A673 (cell line): ENCODE measurements at places on chromosomes 2 and 18. TPM values are rescaled to one million over a fixed set of nuclear protein-coding genes. Genes with fewer than 3 reads are reported as not detected.

GRCh38 chr2:145617906-145618305, 1098.0 kb upstream of the ZEB2 start:
- no peak overlapping the region for H3K4me3 ChIP-seq
- H3K36me3 ChIP-seq, result no peaks in the 10 kb centered on the region

- no peak overlapping the region for H3K27ac ChIP-seq
- H3K4me3 ChIP-seq, result no peak overlapping the region
- H3K27me3 ChIP-seq, result no peaks in the 10 kb centered on the region
- peak; percentile 81 for DNase-seq
- no peaks in the 10 kb centered on the region for H3K4me1 ChIP-seq
- H3K36me3 ChIP-seq, result no peaks in the 10 kb centered on the region
These were observed 155.2 kb downstream of the SH3BP4 start for GRCh38 chr2:235106874-235107639.

DNA sequence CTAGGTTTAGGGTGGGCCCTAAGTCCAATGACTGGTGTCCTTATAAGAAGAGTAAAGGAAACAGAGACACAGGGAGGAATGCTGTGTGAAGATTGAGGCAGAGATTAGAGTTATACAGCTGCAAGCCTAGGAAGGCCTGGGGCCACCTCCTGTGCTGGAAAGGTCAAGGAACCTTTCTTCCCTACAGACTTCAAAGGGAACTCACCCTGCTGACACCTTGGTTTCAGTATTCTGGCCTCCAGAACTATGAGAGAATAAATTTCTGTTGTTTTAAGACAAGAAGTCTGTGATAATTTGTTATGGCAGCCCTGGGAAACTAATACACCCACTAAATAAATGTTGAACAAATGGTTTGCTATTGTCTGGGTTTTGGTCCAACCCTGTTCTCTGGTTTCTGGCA, 102.3 kb upstream of the NEUROD1 start:
- H3K36me3 ChIP-seq, result no peaks in the 10 kb centered on the region
- no peaks in the 10 kb centered on the region for H3K27me3 ChIP-seq
- no peak overlapping the region for H3K4me3 ChIP-seq
- peaks cover 74% of the 10 kb centered on the region for H3K4me1 ChIP-seq

GRCh38 chr2:174085781-174086180, 120.6 kb upstream of the SP3 start:
- DNase-seq, result no peak
- H3K4me1 ChIP-seq, result no peaks in the 10 kb centered on the region
- H3K27me3 ChIP-seq, result no peaks in the 10 kb centered on the region
- no peak overlapping the region for H3K27ac ChIP-seq
- no peak overlapping the region for H3K4me3 ChIP-seq

GRCh38 chr2:191845876-191846514, 893 bp downstream of the CAVIN2 start:
- no peak overlapping the region for H3K4me3 ChIP-seq
- H3K27me3 ChIP-seq, result no peaks in the 10 kb centered on the region
- H3K36me3 ChIP-seq, result no peaks in the 10 kb centered on the region
- H3K4me1 ChIP-seq, result peaks cover 15% of the 10 kb centered on the region
- DNase-seq, result no peak

DNA sequence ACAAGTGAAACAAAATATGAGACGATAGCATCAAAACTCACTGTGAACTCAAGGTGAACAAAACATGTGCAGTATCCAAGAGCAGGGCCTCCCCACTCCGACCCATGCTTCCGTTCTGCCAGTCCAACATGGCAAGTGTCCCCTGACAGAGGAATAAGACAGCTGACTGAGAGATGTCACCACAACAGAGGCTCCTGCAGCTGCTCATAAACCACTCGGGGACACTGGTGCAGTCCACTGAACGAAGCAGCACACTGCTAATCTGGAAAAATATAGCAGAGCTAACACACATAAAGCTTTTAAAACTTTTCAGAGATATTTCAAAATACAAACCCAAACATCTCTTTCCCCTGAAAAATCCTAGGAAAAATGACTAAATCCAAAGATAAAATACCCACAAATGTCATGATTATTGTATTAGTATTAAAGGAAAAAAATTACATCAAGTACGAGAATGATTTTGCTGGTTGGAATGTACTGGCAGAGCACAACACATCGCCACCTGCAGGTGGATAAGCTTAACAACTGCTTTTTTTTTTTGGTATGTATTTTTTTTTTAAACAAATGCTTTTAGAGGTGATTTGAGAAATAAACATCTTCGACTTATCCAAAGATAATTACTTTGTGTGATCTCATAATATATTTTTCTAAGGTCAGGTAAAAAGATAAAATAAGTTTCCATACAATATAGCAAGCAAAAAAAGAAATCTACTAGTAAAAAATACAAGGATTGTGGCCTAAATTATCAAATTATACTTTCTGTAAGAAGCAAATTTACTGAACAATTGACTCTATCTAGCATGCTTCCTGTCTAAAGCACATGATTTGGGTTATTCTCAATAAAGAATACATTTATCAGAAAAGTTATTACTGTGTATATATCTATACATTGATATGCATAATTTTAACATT, 18.6 kb downstream of the THADA start:
- H3K4me3 ChIP-seq, result no peak overlapping the region
- peak; percentile 61 for DNase-seq
- H3K4me1 ChIP-seq, result no peaks in the 10 kb centered on the region
- no peak overlapping the region for H3K27ac ChIP-seq
- H3K36me3 ChIP-seq, result peaks cover 58% of the 10 kb centered on the region

DNA sequence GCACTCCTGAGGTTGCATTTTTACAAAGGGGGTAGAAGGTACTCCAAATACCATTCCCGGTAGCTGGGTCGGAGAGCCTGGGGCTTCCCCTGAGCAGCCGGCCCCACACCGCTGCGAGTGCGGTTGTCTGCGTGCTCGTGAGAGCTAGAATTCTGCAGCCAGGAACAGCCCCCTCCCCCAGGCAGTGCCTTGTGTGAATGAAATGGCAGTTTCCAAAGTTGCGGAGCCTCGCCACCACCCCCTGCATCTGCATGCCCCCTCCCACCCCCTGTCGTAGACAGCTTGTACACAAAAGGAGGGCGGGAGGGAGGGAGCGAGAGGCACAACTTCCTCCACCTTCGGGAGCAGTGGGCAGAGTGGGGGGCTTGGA, 1.1 kb downstream of the MYCN start:
- DNase-seq, result peak; percentile 59
- H3K36me3 ChIP-seq, result peaks cover 10% of the 10 kb centered on the region
- H3K27ac ChIP-seq, result no peak overlapping the region
- H3K4me3 ChIP-seq, result peak overlapping the region; percentile 60
- H3K27me3 ChIP-seq, result no peaks in the 10 kb centered on the region

DNA sequence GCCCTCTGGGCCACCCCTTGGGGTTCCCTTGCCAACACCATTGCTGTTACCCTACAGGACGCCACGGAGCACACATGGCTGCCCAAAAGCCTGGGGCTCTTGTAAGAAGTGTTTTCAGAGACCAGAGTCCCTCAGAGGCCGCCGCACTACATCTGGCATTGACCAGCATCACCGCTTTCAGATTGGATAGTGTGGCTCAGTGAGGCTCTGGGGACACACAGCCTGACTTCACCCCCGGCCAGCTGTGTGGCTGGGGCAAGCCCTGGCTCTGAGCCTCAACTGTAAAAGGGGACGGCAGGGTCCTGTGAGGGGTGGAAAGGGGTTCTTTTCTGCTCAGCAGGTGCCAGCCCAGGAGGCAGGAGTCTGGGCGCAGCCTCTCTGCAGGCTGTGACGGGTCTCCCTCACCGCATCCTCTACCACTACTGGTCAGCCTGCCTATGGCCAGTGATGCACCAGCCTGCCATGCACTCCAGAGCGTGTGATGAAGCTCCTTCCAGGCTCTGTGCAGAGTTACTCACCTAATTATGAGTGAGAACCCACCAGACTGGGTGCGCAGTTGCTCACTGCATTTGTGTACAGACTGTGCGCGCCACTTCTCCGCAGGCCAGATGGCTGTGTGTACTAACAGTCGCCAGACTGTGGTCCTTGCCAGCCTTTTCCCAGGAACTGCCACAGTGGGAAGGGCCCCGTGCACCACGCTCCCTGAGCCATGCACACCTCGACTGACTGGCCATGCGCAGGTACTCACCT, 10.7 kb upstream of the OTOF start:
- DNase-seq, result no peak
- H3K4me1 ChIP-seq, result no peaks in the 10 kb centered on the region
- H3K27me3 ChIP-seq, result no peaks in the 10 kb centered on the region
- H3K4me3 ChIP-seq, result no peak overlapping the region
- no peak overlapping the region for H3K27ac ChIP-seq

DNA sequence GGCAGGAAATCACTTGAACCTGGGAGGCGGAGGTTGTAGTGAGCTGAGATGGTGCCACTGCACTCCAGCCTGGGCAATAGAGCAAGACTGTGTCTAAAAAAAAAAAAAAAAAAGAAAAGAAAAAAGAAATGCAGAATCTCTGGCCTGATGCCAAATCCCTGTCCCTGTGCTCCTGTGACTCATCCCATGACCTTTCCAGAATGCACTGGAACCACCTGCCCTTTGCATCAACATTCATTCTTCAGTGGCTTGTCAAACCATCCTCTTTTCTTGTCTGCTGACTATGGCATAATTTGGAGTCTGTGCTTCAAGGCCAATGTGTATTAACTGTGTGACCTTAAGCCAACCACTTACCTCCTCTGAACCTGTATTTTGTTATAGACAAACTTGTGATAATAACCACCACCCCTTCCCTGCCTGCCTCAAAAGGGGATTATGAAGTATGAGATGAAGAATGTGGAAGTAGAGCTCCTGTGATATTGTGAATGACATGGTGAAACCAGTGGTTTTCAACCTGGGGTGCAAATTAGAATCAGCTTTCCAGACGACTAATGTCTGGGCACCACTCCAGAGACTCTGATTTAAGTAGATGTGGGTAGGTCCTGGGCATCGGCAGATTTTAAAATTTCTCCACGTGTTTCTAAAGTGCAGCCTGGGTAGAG, 189.3 kb downstream of the CLIP4 start:
- H3K27ac ChIP-seq, result no peak overlapping the region
- H3K36me3 ChIP-seq, result no peaks in the 10 kb centered on the region
- no peaks in the 10 kb centered on the region for H3K27me3 ChIP-seq
- H3K4me3 ChIP-seq, result no peak overlapping the region

DNA sequence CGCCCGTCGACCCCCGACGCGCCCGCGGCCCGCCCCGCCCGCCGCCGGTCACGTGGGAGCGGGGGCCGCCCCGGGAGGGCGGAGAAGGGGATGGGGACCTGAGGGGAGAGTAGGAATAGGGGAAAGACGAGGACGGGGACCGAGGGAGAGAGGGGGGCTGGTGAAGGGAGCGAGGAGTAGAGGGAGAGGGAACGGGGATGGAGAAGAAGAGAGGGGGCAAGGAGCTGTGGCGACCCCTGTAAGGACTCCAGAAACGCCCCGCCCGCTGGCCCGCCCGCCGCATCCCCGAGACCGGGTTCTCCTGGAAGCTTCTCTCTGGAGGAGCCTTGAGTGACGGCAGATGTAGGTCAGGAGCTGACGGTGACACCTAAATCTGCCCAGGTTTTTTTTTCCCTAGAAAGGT, 615 bp downstream of the ADNP2 start:
- H3K27me3 ChIP-seq, result no peaks in the 10 kb centered on the region
- H3K36me3 ChIP-seq, result no peaks in the 10 kb centered on the region
- DNase-seq, result peak; percentile 60
- peak overlapping the region; percentile 83 for H3K4me3 ChIP-seq
- peak overlapping the region; percentile 97 for H3K27ac ChIP-seq

GRCh38 chr2:216845426-216845825, 14.4 kb downstream of the TNP1 start:
- H3K4me1 ChIP-seq, result no peaks in the 10 kb centered on the region
- H3K36me3 ChIP-seq, result no peaks in the 10 kb centered on the region
- no peak overlapping the region for H3K4me3 ChIP-seq
- no peak for DNase-seq

GRCh38 chr2:226956659-226957058, 120.8 kb downstream of the RHBDD1 start:
- no peak overlapping the region for H3K4me3 ChIP-seq
- H3K4me1 ChIP-seq, result no peaks in the 10 kb centered on the region
- no peaks in the 10 kb centered on the region for H3K36me3 ChIP-seq
- no peaks in the 10 kb centered on the region for H3K27me3 ChIP-seq
- H3K27ac ChIP-seq, result no peak overlapping the region

DNA sequence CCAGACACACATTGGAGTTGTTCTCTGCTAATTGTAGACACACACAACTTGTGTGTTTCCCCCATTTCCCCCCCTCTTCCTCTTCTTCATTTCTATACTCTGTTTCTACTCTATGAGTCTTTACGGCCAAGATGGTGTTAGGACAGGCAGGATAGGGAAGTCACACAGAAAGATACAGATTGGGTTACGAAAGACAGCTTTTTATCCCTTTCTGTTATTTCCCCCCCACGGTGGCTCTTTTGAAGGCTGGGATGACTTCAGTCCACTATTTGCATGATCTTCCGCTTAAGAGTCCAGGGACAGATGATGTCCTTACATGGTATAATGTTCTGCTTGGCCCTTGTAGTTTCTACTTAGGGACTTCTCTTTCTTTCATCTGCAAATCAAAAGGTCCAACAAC, 1.6 kb upstream of the EMILIN2 start:
- H3K4me1 ChIP-seq, result no peaks in the 10 kb centered on the region
- H3K27me3 ChIP-seq, result peaks cover 12% of the 10 kb centered on the region
- no peak for DNase-seq
- no peaks in the 10 kb centered on the region for H3K36me3 ChIP-seq

DNA sequence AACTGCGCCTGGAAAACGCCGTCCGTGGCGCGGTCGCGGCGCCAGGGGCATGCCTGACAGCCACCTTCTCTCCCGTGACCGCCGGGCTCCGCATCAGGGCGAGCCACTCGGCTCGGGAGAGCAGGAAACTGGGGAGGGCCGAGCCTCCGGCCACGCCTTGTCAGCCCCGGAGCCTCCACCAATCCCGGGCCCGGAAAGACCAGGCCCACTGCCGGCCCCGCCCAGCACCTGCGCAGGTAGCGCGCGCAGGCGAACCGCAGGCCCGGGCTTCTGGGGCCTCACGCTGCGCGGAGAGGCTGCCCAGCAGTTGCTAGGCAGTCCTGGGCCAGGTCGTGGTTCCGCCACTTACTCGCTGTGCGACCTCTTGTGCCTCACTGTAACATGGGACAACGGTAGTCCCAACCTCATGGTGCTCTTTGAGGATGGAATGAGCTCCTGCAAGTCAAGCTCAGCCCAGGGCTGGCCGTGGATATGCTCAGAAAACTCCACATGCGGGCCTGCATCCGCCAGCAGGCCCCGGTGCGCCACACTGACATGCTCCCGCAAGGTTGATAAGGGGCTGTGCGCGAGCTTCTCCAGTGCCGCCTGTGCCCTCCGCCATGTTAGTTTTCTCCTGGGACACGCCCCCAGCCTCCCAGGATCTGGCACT, 97.1 kb downstream of the INHBB start:
- H3K27me3 ChIP-seq, result peaks cover 19% of the 10 kb centered on the region
- H3K4me1 ChIP-seq, result no peaks in the 10 kb centered on the region
- H3K36me3 ChIP-seq, result no peaks in the 10 kb centered on the region
- no peak overlapping the region for H3K27ac ChIP-seq

- no peaks in the 10 kb centered on the region for H3K36me3 ChIP-seq
- H3K27ac ChIP-seq, result no peak overlapping the region
- no peaks in the 10 kb centered on the region for H3K27me3 ChIP-seq
- no peak for DNase-seq
These were observed 310.3 kb upstream of the RBMS1 start for GRCh38 chr2:160803881-160804280.

GRCh38 chr2:74044999-74045398, 60.3 kb downstream of the TET3 start:
- DNase-seq, result no peak
- no peak overlapping the region for H3K4me3 ChIP-seq
- H3K27me3 ChIP-seq, result no peaks in the 10 kb centered on the region

- DNase-seq, result no peak
- no peak overlapping the region for H3K27ac ChIP-seq
- H3K36me3 ChIP-seq, result no peaks in the 10 kb centered on the region
- no peaks in the 10 kb centered on the region for H3K27me3 ChIP-seq
- H3K4me3 ChIP-seq, result no peak overlapping the region
These were observed 17.9 kb downstream of the PCARE start for GRCh38 chr2:29056452-29056851.

Gene PSMA8
- total RNA-seq, result not detected in 2 replicates

Gene ITGA6
- 7.7 and 10.7 TPM in 2 replicates for total RNA-seq

Gene FAM98A
- total RNA-seq, result 60.3 and 64.7 TPM in 2 replicates
